ENCODE measurements at places on chromosomes 1 and 21.

DNA sequence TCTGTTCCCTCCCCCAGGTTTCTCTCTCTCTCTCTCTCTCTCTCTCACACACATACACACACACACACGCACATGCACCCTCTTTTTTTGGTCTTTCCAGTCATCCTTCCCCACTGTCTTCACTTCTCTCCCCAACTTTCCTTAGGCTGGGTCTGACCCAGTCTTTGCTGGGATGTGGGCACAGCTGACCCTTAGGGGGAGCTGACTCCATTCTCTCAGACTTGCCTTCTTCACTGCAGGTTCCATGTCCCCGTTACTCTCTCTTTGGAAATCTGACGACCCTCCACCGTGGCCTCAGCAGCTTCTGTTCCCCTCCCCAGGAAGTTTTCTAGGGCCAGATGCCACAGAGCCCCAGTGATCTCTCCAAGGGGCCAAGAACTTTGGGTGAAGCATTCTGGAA lies 2.1 kb downstream of the DISP3 start:
- no peak for DNase-seq

DNA sequence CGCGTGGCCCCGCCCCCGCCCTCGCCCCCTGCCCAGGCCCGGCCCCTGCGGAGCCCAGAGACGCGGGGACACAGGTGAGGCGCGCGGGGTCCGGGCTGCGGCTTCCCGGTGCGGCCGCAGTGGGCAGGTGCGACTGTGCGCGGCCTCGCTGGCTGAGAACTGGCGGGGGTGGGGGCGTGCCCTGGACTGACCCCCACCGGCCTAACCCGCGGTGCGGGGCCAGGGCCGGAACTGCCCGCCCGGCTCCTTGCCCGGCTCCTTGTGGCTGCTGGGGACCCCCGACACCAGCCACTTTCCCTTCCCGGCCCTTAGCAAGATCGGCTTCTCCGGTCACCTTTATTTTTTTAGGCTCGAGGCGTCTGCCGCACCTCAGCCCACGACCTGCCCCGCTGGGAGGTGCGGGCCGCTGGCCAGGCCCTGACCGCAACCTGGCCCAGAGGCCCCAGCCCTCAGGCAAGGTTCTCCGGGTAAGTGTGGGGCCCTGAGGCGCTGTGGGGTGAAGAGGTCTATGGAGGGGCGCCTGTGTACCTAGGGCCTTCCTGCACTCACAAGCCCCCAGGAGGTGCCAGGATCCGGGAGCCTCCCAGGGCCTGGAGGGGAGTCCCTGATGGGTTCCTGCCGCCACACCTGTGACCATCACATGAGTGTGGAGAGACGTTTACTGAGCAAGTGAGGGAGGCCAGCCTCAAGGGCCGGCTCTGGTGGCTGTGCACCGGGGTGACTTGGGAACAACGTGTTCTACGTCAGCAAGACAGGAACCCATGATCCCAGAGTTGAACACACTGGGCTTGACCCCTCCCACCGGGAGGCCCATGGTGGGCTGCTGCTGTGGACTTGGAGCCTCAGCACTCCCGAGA lies at the start of gene SMIM1:
TSS of gene SMIM1 (plus strand) at position 35 of the 857 bp plus-strand sequence. CDS start 2,625 bp downstream, outside the sequence.
- no peak for DNase-seq

- peak; percentile 85 for DNase-seq
Observed at GRCh38 chr1:62621907-62622306, 24.6 kb downstream of the ANGPTL3 start.

DNA sequence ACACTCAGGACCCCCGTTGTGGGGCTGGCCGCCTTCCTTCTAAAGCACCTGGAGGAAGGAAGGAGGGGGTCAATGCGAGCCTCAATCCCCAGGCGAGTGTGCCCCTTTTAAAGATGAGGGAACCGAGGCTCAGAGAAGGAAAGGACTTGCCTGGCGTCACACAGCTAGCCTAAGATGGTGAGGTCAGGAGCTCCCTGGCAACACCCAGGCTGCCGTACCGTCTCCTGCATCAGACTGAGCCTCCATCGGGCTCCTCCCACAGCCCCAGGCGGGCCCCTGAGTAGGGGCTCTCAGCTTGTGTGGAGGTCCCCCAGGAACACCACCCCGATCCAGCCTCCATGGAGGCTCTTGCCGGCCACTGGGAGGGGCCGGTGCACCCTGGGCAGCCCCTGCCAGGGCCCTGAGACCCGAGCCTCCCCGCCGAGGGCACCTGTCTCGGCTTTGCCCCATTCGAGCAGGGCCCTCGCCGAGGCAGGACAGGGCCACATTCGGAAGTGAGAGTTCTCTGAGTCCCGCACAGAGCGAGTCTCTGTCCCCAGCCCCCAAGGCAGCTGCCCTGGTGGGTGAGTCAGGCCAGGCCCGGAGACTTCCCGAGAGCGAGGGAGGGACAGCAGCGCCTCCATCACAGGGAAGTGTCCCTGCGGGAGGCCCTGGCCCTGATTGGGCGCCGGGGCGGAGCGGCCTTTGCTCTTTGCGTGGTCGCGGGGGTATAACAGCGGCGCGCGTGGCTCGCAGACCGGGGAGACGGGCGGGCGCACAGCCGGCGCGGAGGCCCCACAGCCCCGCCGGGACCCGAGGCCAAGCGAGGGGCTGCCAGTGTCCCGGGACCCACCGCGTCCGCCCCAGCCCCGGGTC lies at the start of gene AIRE:
TSS of gene AIRE (plus strand) at position 739 of the 855 bp plus-strand sequence. CDS start 131 bp downstream, outside the sequence.
- no peak for DNase-seq

DNA sequence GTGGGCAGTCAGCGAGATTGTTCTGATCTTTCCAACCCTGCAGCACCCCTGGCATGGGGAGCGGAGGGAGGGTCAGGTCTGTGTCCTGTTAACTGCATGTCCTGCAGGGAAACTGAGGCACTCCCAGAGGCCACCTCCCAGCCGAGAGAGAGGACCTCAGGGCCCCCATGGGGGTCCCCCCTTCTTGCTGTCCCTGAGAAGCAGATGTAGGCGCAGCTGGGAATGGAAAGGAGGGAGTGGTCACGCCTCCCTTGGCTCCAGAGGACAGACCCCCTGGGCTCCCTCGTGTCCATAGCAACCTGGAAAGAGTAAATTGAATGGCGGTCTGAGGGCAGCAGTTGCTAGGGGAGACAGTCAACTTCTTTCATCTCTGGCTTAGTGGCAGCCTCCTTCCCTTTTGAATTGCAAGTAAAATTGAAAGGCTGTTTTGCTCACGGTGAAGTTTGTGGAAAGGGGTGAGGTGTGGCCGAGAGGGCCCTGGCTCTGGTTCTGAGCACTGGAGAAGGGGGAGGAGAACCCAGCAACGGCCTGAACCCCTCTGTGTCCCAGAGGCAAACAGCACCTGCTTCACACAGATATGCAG lies 4.9 kb downstream of the CROCC start:
- no peak for DNase-seq

DNA sequence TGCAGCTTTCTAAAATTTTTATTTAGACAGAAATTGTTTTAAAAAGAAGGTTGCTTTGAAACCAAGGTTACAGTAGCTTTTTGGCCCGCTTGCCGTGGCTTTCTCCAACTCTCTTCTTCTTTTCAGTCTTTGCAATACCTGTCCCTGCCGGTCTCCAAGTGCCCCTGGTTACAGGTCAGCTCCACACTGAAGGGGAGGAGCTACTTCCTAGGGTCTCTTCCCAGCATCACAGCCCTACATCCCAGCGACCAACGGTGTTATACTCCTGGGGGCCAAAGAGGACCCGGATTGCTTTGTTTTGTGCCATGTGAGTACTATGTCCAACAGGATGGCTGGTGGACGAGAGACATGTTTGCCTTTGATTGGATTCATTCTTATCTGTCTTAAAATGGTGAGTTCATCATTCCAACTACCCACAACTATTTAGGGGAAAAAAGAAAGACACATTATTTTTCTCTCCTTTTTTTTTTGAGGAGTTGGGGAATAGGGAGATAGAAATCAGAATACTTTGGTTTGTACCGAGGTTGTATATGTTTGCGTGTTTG lies at the start of gene FNDC7:
TSS of gene FNDC7 (plus strand) at position 303 of the 545 bp plus-strand sequence. CDS start at position 329, 26 bp downstream.
- DNase-seq, result no peak

DNA sequence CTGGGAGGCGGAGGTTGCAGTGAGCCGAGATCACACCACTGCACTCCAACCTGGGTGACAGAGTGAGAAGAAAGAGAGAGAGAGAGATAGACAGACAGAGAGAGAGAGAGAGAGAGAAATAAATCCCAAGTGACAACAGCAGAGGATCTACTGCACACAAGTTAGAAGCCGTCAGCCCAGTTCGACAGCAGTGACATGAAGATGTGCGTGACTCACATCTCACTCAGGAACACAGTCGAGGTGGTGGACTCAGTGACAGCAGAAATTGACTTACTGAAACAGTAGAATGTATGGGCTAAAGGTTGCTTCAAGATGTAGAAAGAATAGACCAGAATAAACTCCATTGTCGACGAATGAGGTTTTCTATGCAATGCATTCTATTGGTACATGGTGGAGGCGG lies 77.0 kb upstream of the KRTAP19-8 start:
- DNase-seq, result no peak

- DNase-seq, result no peak
Observed at GRCh38 chr1:30695439-30695841, 27.9 kb downstream of the MATN1 start.

DNA sequence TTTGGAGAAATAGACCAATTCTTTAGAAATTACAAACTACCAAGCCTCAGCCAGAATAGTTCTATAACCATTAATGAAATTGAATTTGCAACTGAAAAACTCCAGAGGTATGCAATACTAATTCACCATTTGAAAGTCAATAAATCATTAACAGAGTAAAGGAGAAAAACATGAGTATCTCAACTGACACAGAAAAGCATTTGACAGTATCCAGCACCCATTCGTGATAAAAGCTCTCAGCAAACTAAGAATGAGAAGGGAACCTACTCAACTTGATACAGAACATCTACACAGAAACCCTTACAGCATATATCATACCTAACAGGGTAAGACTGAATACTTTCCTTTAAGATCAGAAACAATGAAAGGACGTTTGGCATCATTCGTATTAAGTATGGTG lies 54.3 kb downstream of the ST6GALNAC5 start:
- DNase-seq, result no peak

DNA sequence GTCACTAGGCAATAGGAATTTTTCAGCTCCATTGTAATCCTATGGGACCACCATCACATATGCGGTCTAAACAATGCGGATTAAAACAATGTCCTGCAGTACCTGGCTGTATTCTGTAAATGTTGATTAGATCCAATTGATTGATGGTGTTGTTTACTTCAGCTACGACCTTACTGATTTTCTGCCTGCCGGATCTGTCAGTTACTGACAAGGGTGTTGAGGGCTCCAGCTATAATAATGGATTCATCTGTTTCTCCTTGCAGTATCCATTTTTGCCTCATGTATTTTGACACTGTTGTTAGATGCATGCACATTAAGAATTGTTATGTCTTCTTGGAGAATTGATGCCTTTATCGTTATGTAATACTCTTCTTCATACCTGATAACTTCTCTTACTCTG lies 39.0 kb downstream of the RAP1A start:
- DNase-seq, result no peak
